ENCODE measurements at places on chromosomes 2 and 18.

DNA sequence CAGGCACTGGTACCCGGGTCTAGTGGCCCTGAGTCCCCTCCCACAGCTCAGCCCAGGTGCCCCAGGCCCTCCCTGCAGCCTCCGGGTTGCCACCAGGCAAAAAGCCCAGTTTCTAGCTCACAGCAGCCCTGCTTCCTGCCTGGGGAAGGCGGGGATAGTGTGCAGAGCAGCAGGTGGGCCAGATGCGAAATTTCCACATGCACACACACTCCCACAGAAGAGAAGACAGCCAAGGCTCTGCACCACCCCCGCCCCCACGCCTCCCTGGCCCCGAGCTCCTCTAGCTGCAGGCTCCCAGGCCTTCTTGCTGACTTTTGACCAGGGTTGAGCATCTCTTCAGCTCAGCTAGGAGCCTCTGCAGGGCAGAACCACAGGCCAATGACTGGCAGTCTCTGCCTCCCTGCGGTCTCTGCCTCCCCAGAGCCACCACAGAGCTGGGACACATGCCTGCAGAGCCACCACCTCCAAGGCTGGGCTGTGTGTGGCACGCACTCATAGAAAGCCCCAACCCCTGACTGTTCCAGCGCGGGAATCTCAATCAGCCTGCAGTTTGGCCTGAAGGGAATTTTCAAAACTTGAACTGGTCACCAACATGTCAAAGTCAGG lies 7.2 kb downstream of the SLC66A2 start:
- DNase-seq, result no peak

- no peak for DNase-seq
These were observed 34.9 kb downstream of the CCDC88A start for GRCh38 chr2:55384786-55385185.

- DNase-seq, result no peak
These were observed 106.2 kb downstream of the BCL2 start for GRCh38 chr18:63213331-63213900.

GRCh38 chr2:178008636-178009289 lies 63.8 kb downstream of the PDE11A start:
- peak; percentile 52 for DNase-seq

GRCh38 chr2:177000061-177000714 lies 212.4 kb upstream of the HNRNPA3 start:
- DNase-seq, result no peak

DNA sequence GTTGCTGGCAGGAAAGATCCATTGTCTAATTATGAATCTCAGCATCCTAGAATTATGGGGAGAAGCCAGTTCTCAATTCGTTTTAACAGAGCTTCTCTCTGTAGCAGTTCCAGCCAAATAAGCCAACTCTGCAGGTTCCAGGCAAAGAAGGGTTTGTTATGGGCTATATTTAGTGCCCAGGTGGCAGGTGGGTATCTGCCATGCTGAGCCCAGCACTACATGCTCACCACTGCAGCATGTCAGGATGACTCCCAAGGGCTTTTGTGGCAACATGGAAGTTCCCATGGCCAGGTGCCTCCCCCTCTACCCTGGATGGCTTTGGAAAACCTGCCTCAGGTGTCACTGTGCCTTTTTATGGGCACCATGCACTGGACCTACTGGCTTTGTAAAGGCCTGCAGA lies 137.7 kb upstream of the MSH6 start:
- DNase-seq, result no peak

- peak; percentile 2 for DNase-seq
These were observed 186.4 kb upstream of the ST6GAL2 start for GRCh38 chr2:107072150-107072940.

- no peak for DNase-seq
These were observed 391.3 kb downstream of the SETBP1 start for GRCh38 chr18:45071956-45072355.

DNA sequence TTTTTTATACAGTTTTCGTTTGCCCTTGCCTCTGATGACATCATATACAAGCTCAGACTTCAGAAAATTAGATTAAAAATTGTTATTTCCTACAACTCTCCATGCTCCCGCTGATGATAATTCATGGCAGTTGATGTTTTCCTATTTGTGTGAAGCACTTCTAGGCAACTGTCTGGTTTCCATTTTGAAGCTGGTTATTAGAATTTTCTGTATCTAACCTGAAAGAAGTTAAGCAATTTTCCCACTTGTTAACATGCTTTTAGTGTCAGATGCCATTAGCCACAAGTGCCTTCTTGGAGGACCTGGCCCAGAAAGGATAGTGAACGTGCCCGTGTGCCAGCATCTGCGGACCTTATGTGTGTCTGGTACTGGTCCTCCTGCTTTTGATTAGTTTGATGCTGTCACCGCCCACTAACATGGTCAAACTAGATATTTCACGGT lies 347.6 kb upstream of the RAB12 start:
- no peak for DNase-seq

GRCh38 chr2:21267232-21267835 lies 143.6 kb downstream of the TDRD15 start:
- DNase-seq, result no peak

DNA sequence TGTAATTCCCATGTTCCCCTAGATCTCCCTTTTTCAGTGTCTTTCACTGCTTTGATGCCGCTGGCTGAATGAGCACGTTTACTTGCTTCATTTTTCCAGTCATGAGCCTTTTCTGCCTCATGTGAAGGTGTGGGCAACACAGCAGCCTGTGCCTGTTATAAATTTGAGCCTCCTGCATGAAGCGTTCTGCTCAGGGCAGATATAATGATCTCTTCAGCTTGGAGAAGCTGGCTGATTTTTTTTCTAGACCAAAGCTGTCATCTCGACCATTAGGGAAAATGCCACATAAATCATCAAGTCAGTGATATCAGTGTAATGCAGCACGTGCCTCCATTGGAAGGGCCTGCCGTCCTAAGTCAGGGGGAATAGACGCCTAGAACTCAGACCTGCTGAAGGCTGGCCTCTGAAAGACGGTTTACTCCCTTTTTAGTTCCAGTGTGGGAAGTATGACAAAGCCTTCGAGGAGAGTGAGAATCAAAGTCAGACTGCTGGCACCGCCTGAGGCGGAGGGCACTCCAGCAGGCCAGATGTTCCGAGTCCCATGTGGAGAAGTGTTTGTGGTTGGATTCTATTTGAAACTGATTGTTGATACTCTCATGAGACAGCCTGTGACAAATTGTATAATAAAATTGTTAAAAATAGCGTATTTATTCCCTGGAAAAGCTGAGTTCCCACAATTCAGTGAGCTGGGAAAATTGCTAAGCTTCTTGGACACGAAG lies 196.5 kb downstream of the MYO1B start:
- peak; percentile 68 for DNase-seq

Measured in EL (cell line).